ENCODE measurements at places on chromosomes 7 and 10.

DNA sequence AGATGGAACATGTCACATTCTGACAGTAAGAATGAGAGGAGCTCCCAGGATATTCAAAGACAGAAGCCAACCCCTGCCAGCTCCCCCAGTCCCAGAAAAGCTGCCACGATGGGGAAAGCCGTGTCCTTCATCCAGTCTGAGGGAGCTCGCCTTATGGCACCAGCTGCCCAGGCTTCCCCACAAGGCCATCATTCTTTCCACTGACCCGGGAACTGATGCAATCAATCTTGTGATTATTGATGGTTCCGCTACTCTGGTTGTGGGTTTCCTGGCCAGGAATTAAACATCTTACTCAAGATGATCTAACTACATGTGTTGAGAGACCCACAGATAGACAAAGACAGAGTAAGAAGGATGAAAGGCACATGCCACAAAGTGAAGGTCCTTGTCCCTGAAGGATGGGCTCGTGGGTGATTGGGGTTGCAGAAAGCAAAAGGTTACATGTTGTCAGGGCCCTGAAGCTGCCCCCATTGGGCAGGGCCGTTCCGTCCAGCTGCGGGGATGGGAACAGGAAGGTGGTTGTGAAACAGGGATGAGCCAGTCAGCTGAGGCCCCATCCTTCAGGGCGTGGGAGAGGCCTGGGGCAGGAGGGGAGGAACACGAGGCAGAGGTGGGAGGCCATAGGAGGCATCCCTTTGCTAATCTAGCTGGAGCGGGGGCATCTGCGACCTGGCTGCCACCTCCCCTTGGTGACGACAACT, 127.6 kb downstream of the OAT start:
- peak; percentile 42 for DNase-seq

DNA sequence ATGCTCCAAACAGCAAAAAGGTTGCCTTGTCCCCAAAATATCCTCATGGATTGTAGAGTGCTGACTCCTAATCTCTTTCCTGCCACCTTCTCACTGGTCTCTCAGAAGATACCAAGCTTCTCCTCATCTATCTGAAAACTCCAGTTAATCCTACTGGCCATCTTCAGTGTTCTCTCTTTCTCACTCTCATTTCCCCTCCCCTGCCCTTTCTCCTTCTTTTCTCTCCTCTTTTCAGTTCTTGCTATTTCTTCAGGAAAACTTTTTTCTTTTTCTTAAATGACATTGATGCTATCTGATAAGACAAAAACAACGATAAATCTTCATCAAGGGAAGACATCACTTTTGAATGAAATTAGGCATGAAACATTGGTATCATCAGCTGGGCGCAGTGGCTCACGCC, 109.8 kb downstream of the USP6NL start:
- no peak for DNase-seq

DNA sequence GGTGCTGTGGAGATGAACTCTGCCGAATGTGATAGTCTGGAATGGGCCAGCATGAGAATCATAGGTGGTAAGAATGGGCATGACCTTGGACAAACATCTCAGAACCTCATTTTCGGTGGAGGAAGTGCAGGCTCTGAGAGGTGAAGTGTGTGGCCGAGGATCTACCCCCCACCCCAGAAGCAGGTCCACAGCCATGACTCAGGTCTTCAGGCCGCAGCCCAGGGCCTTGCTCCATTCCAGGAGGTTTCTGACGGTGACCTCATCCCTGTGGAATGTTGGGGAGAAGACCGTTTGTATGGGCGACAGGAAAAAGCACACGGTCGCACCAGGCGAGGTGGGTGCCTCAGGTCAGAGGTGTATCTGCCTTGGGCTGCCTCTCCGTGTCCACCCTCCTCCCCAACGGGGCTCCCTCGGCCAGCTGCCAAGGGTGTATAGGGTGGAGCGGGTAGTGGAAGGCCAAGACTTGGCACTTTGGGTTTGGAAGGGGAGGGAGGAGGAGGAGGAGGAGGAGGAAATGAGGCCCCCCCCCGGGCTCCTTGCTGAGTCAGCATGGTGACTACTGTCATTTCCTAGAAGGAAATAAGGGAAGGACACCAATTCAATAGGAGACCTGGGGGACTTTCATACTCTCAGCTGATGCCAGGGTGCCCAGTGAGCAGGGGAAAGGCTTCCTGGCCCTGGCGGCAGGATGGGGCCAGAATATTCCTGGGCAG, 168.0 kb upstream of the RHEB start:
- DNase-seq = peak; percentile 99

DNA sequence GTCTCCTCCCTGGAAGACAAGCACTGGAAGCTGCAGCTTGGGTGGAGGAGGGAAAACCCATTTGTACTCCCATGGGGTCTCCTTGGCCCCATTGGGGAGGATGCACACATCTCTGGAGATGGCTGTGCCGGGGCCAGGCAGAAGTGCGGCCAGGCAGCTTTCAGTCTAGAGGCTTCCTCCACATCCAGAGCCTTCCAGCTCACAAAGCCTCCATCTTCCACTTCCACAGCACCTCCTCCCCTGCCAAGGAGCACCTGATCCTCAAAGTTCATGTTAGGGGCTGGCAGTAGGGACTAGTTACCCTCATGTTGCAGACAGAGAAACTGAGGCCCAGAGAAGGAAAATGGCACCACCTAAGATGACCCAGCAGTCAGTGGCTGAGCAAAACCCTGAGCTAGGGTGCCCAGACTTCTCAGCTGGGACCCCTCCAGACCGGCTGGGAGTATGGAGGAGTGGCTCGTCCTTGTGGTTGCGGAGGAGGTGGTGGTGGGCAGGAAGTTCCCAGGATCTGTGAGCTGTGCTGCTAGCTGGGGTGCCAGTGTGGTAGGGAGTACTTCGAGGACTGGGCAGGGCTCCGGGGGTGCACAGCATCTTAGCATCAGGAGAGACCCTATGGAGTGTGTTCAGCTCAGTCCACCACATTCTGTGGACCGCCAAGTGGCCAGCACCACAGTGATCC, 44.2 kb downstream of the ADCYAP1R1 start:
- DNase-seq = no peak

DNA sequence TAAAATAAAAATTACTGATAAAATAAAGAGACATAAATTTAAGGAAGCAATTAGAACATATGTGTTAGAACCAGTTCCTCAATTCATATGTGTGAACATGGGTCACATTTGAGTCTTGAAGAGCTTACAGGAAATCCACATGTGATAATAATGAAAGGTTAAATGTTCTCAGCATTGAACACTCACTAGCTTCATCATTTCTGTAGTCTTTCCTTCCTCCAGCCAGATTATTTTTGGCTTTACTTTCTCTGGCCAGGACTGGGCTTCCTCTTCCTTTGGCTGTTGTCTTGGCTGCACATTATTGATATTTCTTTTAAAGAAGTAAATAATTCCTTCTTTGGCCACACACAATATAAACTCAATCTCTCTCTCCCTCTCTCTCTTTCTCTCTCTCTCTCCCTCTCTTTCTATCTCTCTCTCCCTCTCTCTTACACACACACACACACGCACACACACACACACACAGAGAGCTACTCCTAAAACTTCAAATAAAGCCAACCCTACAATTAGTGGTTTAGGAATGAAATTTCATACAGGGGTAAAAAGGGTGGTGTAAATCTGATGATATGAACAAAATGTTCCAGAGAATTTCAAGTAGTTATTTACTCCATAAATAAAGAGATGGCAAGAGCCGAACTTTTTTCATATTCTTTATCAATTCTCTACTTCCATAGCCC, 171.2 kb downstream of the REEP3 start:
- no peak for DNase-seq

GRCh38 chr7:8491106-8491505, 57.7 kb downstream of the NXPH1 start:
- no peak for DNase-seq

Data from MCF 10A (cell line).